ENCODE measurements at places on chromosomes 13 and 19.

DNA sequence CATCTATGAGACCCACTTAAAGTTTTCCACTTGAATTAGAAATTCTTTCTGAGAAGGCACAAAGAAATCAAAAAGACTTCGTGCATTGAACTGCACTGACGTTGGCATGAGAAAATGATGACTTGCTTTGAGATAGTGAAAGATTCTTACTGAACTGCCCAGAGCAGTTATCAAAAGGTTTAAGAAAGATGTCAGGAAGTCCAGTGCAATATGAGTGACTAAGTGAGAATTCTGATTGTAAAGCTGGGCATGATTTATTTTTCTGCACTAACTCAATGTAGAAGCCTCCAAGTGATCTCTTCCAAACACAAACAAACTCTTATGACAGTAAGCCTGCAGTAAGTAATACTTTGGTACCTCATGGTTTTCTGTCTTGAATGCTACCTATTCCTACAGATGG, 52.1 kb downstream of the SERTM1 start:
- DNase-seq: no peak

- no peak for DNase-seq
These were observed 55.6 kb downstream of the SLC7A1 start for GRCh38 chr13:29539856-29540255.

- DNase-seq: no peak
These were observed at the start of gene SLITRK1 for GRCh38 chr13:83881917-83882605. TSS of gene SLITRK1 (minus strand) at chr13:83882474. CDS start at chr13:83881507, 967 bp downstream.

GRCh38 chr19:51002542-51003311, 1.3 kb upstream of the KLK8 start:
- DNase-seq: no peak

DNA sequence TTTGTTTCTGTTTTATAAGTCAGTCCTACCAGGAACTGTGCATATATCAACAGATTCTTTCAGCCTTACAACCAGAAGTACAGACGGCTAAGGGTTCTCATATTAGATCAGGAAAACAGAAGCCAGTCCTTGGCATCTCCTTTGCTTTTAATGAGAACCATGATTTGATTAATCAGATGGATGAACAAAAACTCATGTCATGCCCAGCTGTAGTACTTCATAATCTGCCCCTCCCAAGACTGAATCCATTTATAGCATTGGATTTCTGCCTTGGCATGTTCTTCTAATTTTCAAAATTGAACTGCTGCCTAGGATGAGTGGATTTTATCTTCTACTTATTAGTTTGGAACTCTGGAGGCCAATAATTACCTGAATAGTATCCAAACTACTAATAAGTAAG, 617.2 kb downstream of the SLITRK5 start:
- no peak for DNase-seq

DNA sequence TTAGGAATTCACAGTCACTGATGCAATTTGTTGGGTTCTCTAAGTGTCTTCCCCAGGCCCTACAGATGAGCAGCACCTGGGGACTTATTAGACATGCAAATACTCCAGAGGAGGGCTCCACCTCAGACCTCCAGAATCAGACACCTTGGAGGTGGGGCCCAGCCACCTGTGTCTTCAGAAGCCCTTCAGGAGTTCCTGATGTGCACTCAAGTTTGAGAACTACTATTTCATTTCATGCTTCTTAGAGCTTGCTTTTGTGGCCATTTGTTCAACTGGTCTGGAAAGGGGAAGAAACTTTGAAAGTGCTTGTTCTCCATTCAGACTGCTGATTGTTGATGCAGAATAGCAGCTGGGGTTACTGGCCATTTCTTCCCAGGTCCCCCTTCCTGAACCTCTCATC, 472.0 kb downstream of the COG6 start:
- no peak for DNase-seq

DNA sequence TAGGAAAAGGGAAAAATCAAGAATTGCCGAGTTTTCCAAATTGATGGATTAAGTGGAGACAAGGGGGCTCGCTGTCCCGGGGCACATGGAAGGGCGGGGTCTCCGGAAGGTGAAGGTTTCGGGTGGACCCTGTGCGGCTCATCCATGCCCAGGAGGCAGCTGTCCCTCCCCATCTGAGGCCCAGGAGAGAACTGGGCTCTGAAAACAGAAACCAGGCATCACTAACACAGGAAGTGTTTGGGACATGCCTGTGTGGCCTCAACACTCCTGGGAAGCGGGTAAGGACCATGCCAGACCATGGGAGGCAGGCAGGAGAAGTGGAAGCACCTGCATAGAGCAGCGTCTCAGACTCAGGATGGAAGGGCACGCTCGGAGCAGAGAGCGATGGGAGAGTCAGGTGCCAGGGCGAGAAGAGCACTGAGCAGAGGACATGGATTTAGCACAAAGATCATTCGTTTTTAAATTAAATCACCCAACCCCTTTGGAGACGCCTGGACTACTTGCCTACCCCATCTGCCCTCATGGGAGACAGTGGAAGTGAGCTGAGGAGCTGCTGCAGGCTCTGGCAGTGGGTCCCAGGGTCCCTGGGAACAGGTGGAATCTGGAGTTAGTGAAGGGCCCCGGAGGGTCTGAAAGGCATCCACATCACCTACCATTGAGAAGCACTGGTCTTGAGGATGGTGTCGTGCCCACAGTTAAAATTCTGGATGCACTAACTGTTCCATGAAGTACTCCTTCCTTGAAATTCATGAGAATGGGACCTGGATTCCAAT, 183.2 kb upstream of the SOX1 start:
- DNase-seq: no peak

Data from cortex of kidney (tissue), 1 donor.